OCI-M1 (cell line): ENCODE measurements at places on chromosomes 2 and 18.

- peak; percentile 81 for DNase-seq
These were observed 633 bp downstream of the NABP1 start for GRCh38 chr2:191678437-191679100.

- DNase-seq = peak; percentile 13
These were observed 4.2 kb downstream of the SP9 start for GRCh38 chr2:174338671-174339560.

GRCh38 chr2:189267925-189268579, 88.5 kb upstream of the COL5A2 start:
- no peak for DNase-seq

GRCh38 chr18:26584745-26585144, 36.4 kb upstream of the KCTD1 start:
- no peak for DNase-seq
